DMS153 (cell line): ENCODE measurements at places on chromosomes 6 and 20.

DNA sequence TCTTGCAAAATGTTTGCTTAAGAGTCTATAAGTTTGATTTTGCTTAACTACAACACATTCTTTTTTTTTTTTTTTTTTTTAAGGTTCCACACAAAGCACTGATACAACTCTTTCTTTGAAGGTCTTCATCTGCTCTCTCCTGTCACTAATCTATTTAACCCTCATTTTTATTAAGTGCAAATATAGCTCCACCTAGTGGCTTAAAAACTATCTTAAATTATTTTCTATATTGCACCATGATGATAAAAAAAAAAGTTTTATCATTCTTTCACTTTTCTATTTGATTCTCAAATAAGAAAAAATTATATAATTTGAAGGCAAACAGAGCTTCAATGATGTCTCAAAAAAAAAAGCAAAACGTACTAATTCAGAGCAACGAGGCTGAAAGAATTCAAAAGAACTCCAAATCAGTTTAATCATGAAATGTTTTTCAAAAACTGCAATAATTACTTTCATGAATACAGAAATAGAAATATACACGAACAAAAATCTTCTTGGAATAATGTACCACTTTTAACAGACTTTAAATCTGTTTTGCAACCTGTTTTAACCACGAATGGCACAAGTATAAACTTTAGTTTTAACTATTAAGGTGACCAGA lies 12.8 kb downstream of the ESF1 start:
- no peak for DNase-seq

- DNase-seq = no peak
Measured at GRCh38 chr6:75244063-75244584, 523 bp upstream of the COX7A2 start.

GRCh38 chr6:1884313-1884712 lies 274.6 kb downstream of the FOXC1 start:
- no peak for DNase-seq

GRCh38 chr6:85470023-85470410 lies 20.1 kb downstream of the NT5E start:
- DNase-seq = no peak
